ENCODE measurements at places on chromosomes 3 and 15. TPM values are rescaled to one million over a fixed set of nuclear protein-coding genes. Genes with fewer than 3 reads are reported as not detected.

Gene NEK10
- total RNA-seq, result 1.9 TPM

Gene UPK1B
- 0.32 TPM for total RNA-seq

Gene GOLGA6L22
- not detected for total RNA-seq

Gene MST1R
- total RNA-seq, result 0.32 TPM

Gene REC114
- total RNA-seq, result not detected

Gene PLAAT1
- not detected for total RNA-seq

Gene PLA1A
- not detected for total RNA-seq

Gene NBEAL2
- 3.5 TPM for total RNA-seq

Gene TLR9
- not detected for total RNA-seq

Gene ZNF620
- 0.86 TPM for total RNA-seq

Gene ARPP21
- total RNA-seq, result not detected

Gene EIF4E3
- total RNA-seq, result 0.64 TPM

Gene GSK3B
- total RNA-seq, result 83.8 TPM

Gene GALNT15
- total RNA-seq, result 8.4 TPM

Gene CGNL1
- total RNA-seq, result 0.43 TPM

Gene KBTBD13
- total RNA-seq, result not detected

Gene RYR3
- not detected for total RNA-seq

Gene MEX3B
- 6.4 TPM for total RNA-seq

Gene ALDH1A3
- total RNA-seq, result 42.7 TPM

All from fibroblast of villous mesenchyme (primary cell).